ENCODE measurements at places on chromosomes 5 and 9. TPM values are rescaled to one million over a fixed set of nuclear protein-coding genes. Genes with fewer than 3 reads are reported as not detected.

DNA sequence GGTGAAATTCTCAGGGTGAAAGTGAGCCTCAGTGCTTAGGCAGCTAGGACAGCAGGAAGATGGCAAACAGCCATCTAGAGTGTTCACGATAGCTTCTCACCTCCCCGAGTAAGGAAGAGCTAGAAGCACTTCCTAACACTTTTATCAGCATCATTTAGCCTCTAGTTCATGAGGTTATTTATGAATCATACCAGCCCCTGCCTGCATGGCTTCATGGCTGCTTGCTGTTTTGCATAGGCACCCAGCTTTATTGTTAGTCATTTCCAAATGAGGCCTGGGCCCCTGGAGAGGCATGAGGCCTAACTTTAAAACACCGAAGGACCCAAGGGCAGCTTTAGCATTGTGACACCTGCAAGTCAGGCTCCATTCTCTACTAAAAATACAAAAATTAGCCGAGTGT, 134.9 kb upstream of the PANK3 start:
- no peak for DNase-seq

DNA sequence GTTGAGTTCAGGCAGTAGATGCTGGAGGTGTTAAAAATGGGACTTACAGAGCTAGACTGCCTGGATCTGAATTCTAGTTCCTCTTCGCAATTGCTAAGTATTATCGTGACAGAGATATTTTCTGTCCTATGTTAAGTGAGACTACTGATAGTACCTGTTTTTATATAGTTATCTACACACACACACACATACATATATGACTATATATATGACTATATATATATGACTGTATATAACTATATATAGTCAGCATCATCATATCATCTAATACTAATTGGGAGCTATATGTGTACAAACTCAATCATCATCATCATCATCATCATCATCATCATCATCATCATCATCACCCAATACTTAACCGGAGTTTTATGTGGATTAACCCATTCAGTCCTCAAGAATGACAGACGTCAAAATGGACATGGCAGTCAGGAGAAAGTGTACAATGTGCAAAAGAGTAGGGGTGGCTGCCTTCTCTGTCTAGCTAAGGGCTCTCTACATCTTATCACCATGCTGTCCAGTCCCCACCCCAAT, 7.3 kb downstream of the PIK3R1 start:
- no peak for DNase-seq

GRCh38 chr9:4798281-4799032, 5.7 kb downstream of the RCL1 start:
- DNase-seq: no peak

GRCh38 chr9:81072758-81073157, 616.6 kb downstream of the TLE1 start:
- DNase-seq: no peak

GRCh38 chr5:16740811-16741392, 124.1 kb upstream of the RETREG1 start:
- no peak for DNase-seq

DNA sequence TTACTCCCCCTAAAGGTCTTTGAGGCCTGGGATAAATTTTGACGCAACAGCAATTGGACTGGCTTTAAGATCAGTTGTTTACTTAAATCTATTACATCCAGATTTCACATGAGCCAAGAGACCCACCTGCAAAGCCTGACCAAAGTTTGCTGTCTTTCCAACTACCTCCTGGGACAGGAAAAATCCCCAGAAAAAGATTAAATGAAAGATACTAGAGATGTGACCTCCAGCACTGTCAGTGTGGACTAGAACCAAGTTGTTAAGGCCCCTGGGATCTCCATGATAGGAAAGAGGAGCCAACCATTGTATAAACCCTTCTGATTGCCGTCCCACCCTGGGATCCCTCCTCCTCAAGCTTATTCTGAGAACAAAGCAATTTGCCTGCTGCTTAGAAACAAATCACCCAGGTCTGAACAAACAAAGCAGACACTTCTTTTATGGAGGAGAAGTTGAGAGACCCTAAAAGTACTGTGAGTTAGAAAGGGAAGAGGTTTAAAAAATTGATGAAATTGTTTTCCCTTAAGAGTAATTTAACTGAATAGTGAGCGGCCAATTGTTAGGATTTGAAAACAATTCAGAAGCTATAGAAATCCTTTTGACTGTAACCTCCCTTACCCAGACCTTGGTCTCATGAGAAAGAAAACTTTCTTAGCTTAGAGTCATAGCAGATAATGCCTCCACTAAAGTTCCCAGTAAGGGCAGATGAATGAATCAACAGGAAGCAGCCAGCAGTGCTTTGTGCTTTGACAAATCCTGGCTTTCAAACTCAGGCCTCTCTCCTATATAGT, 255.2 kb downstream of the TMEM167A start:
- no peak for DNase-seq

DNA sequence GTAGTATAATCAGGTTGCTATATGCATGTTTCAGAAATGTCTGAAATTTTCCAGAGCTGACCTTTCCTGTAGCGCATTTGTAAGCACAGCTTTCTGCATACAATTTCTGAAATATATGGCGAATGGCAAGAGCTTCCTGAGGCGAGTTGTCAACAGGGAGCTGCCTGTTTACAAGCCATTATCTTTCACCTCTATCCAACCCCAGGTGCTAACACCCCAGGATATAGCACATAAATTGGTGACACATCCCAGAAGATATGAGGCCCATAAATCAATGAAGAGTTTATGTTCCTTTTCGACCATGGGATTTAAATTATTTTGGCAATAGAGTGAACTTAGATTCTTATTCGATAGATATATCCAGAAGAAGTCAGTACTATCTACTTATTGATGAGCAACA, 379.8 kb downstream of the KDM4C start:
- DNase-seq: no peak

- no peak for DNase-seq
Measured at GRCh38 chr5:8628521-8628920, 759.6 kb downstream of the MTRR start.

GRCh38 chr9:69028754-69029153, 6.8 kb upstream of the FXN start:
- DNase-seq: no peak

DNA sequence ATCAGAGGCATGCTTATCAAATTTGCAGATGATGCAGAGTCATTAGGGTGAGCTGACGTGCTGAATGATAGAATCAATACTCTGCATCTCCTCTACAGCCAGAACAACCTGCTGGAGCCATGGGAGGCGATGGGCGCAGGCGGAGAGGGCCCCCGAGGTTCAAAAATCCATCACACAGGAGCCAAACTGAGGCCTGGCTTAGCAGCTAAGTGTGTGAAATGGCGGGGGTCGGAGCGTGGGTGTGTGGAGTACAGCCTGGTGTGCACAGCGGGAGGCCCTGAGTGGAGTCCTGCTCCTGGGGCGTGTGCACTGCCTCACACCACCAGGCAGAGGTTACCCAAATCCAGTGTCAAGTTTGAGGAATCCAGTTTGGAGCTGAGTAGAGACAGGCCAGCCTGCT, 73.2 kb downstream of the MVB12B start:
- DNase-seq: no peak

- no peak for DNase-seq
Measured at GRCh38 chr5:132353486-132353995, 16.0 kb upstream of the SLC22A5 start.

DNA sequence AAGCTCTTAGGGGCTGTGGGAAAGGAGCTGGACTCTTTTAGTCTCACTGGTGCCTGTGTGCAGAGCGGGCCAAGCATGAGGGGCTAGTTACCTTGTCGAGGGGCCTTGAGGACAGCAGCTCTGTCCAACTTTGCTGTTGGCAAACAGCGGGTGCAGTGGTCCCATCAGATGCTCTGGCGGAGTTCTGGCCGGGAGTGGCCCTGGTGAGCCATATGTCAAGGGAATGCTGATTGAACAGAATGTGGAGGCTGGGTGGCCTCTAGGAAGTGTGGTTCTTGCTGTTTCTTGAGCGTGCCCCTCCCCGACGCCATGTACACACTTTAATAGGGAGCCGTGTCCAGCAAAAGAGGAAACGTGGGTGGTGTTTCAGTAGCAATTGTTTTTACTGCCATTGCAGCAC, 3.6 kb upstream of the ADAMTS2 start:
- DNase-seq: no peak

GRCh38 chr5:102832445-102832844, 77.3 kb downstream of the PAM start:
- DNase-seq: no peak

NMUR2 gene
- not detected for total RNA-seq

SLC45A2 gene
- total RNA-seq: 0.15 TPM

C5orf46 gene
- not detected for total RNA-seq

All from endothelial cell (in vitro differentiated cells).